ENCODE measurements at places on chromosomes 5 and 9.

GRCh38 chr5:154274828-154275185 lies 84.3 kb downstream of the GALNT10 start:
- no peak for DNase-seq

DNA sequence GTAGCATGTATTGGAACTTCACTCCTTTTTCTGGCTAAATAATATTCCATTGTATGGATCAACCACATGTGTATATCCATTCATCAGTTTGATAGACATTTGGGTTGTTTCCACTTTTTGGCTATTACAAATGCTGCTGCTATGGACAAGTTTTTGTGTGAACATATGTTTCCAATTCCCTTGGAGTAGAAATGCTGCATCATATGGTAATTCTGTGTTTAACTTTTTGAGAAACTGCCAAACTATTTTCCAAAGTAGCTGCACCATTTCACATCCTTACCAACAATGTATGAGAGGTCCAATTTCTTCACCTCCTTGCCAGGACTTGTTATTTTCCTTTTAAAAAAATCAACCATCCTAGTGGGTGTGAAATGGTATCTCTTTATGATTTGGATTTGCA lies 8.4 kb downstream of the FRRS1L start:
- DNase-seq = no peak

GRCh38 chr5:131693894-131694293 lies 58.9 kb upstream of the RAPGEF6 start:
- no peak for DNase-seq

GRCh38 chr5:158100373-158100888 lies 241.5 kb upstream of the CLINT1 start:
- DNase-seq = no peak

DNA sequence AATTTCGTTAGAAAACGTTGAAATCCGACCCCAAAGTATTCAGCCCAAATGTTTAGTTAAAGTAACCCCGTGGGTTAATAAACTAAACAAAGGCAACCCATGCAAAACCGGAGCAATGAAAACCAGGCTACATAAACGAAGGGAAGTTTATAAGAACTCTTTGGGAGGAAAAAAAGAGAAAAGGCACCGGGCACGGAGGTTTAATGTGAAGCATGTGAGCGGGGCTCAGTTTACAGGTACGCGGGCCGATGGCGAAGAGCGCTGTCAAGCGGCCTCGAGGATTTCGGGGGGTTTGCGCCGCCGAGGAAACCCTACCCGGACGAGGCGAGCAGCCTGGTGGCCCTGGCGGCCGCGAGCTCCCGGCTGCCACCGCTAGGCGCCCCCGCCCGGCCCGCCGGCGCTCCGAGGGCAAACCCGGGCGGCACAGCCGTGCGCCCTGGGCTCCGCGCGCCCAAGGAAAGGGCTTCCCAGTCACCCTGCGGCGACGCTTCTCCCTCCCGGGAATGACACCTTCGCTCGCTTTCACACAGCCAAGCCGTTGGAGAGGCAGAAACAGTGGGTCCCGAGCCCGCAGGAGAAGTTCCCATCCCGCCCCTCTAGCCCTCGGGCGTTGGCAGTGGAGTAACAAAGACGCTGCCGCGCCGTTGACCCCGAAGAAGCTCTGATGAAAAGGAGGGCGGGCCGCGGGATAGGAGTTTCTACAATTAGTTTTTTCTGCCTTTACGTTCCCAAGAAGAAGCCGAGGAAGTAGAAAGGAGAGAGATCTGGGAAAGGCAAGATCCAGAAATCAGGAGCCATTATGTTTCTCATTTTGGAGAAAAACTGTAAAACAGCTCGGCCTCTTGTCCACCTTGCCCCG lies 126.0 kb downstream of the TMEM174 start:
- DNase-seq = no peak

GRCh38 chr9:28471261-28471660 lies 898.0 kb upstream of the C9orf72 start:
- no peak for DNase-seq

GRCh38 chr9:124133727-124134126 lies 122.2 kb downstream of the LHX2 start:
- peak; percentile 16 for DNase-seq

DNA sequence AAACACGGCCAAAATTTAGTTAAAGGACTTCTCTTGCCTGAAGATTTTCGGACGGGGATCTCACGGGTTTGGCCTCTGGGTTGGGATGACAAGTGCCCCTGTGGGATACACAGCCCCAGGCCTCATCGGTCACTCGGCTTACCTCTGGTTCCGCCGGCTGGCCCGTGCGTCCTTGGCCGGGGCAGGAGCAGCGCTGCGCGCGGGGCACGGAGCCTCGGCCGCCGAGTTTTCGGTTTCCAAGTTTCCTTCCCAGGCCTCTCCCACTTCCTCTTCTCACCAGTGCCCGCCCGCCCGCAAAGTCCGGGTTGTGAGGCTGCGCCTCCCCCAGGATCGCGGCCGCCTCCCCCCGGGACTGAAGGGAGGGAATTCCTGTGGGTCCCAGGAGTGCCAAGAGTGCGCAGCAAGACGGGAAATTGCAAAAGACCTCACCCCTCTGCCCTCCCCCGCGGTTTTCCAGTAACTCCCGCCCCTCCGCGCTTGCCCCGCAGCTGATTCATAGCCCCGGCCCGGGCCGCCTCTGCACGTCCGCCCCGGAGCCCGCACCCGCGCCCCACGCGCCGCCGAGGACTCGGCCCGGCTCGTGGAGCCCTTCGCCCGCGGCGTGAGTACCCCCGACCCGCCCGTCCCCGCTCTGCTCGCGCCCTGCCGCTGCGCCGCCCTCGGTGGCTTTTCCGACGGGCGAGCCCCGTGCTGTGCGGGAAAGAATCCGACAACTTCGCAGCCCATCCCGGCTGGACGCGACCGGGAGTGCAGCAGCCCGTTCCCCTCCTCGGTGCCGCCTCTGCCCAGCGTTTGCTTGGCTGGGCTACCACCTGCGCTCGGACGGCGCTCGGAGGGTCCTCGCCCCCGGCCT lies at the start of gene OSMR:
TSS of gene OSMR (plus strand) at position 487 of the 853 bp plus-strand sequence. CDS start 23,033 bp downstream, outside the sequence.
- no peak for DNase-seq

- no peak for DNase-seq
These were observed 34.6 kb downstream of the SGCD start for GRCh38 chr5:156361436-156362109.

DNA sequence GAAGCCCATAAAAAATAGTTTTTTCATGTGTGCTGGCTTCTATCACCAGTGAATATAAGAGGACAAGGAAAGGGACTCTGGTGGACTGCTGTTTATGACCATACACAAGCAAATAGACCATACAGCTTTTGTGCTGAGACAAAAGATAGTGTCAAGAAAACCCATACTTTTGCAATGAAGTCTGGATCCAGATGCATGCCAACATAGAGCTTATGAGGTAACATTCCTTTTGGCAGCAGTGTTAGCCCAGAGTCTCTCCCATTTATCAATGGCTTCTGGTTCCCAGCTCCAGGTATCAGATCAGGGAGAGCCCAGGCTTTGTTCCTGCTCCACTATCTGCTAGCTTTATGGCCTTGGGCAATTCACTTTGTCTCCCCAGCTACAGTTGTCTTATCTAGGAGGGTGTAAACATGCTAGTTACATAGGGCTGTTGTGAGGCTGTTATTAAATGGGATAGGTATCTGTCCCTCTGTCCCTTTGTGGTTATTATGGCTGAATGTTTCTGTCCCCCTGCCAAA lies 55.6 kb downstream of the CCDC192 start:
- no peak for DNase-seq

DNA sequence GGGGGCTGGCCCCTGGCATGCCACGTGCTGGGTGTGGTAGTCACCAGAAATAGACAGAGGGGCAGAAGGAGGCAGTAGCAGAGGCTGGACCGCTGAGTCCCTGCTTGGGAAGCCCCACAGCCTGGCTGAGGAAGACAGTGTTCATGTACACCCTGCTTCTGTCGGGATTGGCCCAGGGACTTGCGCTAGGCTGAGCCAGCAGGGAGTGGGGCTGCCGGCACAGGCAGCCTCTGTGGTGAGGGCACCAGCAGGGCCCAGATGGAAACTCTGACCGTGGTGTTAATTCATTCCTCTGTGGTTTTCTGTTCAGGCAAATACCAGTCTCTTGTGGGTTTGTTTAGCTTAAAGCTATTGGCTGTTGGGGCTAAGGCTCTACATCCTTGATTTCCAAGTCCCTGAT lies 108.6 kb upstream of the RAD23B start:
- DNase-seq = no peak

- no peak for DNase-seq
These were observed 4.6 kb upstream of the IL9 start for GRCh38 chr5:135900276-135900675.

GRCh38 chr5:97560599-97560993 lies 377.5 kb upstream of the RIOK2 start:
- DNase-seq = no peak

DNA sequence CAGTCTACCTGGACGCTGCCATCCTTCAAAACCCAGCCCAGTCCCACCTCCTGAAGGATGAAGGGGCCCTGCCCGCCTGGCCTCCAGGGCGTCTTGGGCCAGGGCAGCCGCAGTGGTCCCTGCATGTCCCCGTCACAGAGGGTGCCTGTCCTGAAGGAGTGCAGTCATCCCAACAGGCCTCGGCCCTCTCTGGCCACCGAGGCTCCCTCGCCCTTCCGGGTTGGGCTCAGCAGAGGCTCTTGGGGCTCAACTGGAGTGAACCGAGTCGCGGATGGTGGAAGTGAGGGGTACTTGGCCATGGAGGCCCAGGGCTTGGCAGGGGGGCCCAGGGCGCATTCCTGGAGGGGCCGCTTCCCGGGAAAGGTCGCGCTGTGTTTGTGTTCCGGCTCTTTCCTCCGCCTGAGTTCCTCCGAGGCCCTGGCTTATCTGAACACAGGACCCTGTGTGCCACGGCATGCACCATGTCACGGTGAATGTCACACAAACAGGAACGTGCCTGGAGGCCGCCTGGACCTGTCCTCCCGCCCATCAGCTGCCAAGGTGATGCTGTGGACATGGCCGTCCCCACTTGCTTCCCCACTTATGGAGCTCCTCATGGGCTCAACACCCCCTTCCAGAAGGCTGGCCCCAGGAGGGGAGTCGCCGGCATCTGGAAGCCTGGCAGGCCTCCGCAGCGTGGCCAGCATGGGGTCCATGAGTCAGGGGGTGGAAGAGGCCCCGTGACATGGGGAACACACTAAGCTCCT lies 25.7 kb upstream of the OBP2B start:
- DNase-seq = no peak

- DNase-seq = no peak
These were observed 18.8 kb upstream of the FAM13B start for GRCh38 chr5:138051441-138052296.

- no peak for DNase-seq
These were observed 574.8 kb downstream of the PSAT1 start for GRCh38 chr9:78871452-78872331.

GRCh38 chr5:44663991-44664710 lies 144.6 kb upstream of the MRPS30 start:
- DNase-seq = no peak

DNA sequence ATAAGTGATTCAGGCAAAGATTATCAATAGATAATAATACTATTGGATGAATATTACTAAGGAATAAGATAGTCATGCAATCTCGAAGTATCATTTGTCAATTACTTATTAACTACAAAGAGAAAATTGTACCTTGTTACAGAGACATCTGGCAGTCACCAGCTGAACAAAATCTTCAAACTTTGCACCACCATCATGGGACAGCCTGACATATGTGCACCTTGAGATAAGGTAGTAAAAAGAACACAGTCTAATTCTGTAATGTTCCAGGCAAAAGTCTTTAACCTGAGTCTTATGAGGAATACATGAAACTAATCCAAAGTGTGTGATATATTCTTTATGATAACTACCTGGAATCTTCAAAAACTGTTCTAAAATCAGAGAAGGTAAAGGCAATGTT lies 423.0 kb upstream of the ZNF608 start:
- no peak for DNase-seq

- no peak for DNase-seq
These were observed 63.5 kb upstream of the MOCS2 start for GRCh38 chr5:53173083-53173482.

GRCh38 chr9:99431103-99431502 lies 209.0 kb downstream of the SEC61B start:
- DNase-seq = no peak

DNA sequence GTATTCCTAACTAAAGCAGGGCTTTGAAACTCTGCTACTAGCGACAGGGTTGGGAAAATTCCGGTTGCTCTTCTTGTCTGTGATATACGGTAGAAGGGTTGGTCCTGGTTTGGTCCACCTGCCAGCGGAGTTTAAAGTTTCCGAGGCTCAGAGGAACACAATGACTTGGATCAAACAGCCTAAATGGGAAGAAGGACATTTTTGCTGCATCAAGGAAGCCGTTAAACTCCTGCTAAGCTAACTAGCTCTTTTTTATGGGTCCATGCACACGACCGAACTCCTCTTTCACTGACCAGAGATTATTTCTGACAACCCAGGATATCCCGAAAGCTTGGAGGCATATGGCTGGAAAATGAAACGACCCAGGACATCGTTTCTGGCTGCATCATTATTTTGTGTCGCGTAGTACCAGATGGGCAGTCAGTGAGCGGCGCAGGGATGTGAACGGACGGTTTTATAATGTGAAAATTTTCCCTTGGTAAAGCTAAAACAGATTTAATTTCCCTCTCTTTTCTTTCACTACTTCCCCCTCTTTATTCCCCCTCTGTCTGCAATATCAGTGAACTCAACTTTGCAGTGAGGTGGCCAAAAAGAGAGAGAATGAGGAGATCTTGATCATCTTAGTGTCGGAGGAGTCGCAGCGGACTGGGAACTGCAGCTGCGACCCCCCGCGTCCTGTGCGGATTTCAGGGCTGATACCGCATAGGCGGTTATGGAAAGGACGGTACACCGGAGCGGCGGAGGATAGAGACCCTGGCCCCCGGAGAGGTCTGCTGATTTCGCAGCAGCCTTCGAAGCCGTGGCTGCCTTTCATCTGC lies at the start of gene LURAP1L:
TSS of gene LURAP1L (plus strand) at position 160 of the 818 bp plus-strand sequence. CDS start 696 bp downstream, outside the sequence.
- DNase-seq = no peak

DNA sequence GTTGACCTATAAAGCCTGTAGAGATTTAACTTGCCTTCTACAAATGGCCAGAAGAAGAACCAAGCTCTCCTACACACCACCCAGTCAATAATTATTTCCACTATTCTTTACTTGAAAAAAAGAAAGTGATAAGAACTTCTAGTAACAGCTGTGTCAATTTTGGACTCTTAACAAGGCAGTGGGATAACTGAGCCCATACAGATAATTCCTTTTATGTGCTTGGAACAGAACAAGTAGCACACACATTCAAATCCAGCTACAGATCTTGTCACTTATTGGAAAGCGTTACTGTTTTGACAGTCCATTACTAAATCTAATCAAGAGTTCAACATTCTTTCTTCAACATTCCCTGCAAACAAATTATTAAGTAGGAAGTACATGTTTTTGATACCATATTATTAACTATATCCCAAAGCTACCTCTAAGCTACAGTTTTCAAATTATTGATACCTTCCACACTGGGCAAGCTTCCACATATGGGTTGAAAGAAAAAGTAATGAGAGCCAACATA lies 6.3 kb downstream of the PTGER4 start:
- DNase-seq = no peak

- DNase-seq = no peak
These were observed 53.3 kb downstream of the FOXD1 start for GRCh38 chr5:73395256-73395655.

GRCh38 chr5:17872204-17872603 lies 237.9 kb downstream of the TAF11L14 start:
- no peak for DNase-seq
